Activated CD4-positive, alpha-beta T cell treated with anti-CD3 and anti-CD28 coated beads, Interleukin-10, Interleukin-2, amounts not matched to agents 100 ng/mL and 50 ng/mL, durations not matched to agents 16 hours and 8 hours (primary cell): ENCODE measurements at places on chromosomes 6 and 20.

- no peak for DNase-seq
Measured at GRCh38 chr6:161422710-161423680, 149.1 kb upstream of the AGPAT4 start.

DNA sequence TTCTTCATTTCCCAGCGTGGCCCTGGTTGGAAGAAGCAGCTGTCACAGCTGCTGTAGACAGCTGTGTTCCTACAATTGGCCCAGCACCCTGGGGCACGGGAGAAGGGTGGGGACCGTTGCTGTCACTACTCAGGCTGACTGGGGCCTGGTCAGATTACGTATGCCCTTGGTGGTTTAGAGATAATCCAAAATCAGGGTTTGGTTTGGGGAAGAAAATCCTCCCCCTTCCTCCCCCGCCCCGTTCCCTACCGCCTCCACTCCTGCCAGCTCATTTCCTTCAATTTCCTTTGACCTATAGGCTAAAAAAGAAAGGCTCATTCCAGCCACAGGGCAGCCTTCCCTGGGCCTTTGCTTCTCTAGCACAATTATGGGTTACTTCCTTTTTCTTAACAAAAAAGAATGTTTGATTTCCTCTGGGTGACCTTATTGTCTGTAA lies 292.7 kb downstream of the ESR1 start:
- no peak for DNase-seq

GRCh38 chr6:167469672-167470071 lies 144.8 kb downstream of the TTLL2 start:
- DNase-seq: no peak

- DNase-seq: no peak
Measured at GRCh38 chr6:30894381-30894780, 10.1 kb downstream of the DDR1 start.

- no peak for DNase-seq
Measured at GRCh38 chr6:18117136-18117535, 5.3 kb downstream of the NHLRC1 start.

DNA sequence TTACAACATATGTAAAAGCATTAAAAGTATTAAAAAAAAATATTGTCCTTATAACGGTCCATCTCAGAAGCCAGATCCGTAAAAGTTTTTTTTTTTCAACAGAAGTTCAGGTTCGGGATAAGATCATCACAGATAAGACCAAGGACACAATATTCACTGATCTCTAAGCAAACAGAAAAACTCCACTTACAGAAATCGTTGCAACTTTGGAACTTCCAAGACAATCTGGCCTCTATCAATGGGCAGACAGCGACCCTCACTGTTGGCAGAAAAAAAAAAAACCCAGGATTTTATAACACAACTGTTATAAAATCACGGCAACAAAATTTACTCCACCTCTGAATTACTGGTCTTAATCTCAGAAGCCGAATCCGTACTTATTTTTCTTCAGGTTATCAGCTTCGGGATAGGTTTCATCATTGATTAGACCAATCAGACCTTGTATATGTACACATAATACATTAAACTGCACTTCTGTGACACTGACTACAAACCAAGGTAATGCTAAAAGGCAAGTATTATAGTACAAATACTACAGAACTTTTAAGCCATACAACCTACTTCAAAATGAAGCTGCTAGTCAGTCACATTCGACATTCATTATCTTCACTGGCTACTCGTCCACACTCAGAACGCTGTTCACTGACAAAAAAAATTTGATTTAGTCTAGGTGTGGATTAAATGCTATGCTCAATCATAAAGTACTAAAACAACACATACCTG lies 34.7 kb upstream of the SYNCRIP start:
- no peak for DNase-seq

DNA sequence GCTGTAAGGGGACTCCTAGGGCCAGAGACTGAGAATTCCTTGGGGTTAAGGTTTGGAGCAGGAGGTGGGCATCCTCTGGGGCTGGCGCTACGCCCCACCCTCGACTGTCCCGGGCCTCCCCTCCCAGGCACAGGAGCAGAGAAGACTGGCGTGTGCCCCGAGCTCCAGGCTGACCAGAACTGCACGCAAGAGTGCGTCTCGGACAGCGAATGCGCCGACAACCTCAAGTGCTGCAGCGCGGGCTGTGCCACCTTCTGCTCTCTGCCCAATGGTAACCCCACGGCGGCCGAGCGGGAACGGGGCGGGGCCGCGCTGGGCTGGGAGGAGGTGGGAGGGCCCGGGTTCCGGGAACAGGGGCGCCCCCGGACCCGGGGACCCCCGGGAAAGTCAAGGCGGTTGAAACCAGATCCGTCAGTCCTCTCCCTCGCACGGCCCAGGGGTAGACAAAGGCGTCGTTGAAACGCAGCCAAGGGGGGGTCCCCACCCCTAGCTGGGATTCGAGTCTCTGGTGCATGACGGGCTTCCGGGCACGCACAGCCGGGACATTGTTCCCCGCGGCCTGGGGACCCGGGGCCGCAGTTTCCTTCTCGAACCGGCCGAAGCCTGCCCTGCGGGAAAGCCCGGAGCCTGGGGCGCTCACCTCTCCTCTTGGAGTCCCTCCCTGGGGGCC lies 844 bp downstream of the WFDC2 start:
- no peak for DNase-seq

- peak; percentile 79 for DNase-seq
Measured at GRCh38 chr6:133921249-133921859, 31.7 kb upstream of the TBPL1 start.

GRCh38 chr6:158507174-158507573 lies 52.7 kb upstream of the TMEM181 start:
- no peak for DNase-seq

GRCh38 chr6:26552640-26553188 lies 14.5 kb downstream of the HMGN4 start:
- no peak for DNase-seq

DNA sequence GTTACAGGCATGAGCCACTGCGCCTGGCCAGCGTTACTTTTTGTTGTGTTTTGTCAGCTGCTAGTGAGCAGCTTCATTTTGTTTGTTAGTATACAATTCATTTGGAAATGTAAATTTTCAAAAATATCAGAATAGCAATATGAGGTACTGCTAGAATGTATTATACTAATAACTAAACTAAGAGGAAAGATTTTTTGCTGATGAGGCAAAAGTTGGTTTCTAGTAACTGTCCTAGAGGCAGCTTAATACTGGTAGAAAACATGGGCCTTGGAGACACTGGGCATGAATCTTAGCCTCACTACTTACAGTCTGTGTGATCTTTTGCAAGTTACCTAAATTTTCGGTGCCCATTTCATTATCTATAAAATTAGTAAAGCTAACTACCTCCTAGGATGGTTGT lies 24.1 kb downstream of the TTK start:
- no peak for DNase-seq

- no peak for DNase-seq
Measured at GRCh38 chr6:55668591-55668990, 89.6 kb upstream of the HMGCLL1 start.
